ENCODE measurements at places on chromosomes 4 and X. TPM values are rescaled to one million over a fixed set of nuclear protein-coding genes. Genes with fewer than 3 reads are reported as not detected.

Gene APELA
- total RNA-seq: 2.3 TPM

DNA sequence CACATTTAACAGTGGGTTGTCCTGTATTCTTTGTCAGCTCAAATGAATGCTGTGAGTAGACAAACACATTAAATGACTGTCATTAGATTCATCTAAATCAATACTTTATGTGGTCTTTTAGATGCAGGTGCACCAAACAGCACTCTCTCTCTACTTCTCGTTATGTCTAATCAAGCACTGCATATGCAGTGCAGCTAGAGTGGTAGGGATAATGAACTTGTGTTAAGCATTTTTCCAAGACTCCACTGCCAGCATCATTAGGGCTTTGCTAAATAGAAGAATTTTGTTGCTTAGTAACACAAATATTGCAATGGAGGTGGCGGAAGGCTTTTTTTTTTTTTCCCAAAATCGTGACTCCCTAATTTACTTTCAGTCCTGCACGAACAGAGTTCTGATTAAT is 447.0 kb upstream of the GALNT7 start:
- H3K27ac ChIP-seq: no peak overlapping the region
- no peak overlapping the region for H3K4me3 ChIP-seq
- no peaks in the 10 kb centered on the region for H3K36me3 ChIP-seq
- DNase-seq: no peak
- no peaks in the 10 kb centered on the region for H3K4me1 ChIP-seq

DNA sequence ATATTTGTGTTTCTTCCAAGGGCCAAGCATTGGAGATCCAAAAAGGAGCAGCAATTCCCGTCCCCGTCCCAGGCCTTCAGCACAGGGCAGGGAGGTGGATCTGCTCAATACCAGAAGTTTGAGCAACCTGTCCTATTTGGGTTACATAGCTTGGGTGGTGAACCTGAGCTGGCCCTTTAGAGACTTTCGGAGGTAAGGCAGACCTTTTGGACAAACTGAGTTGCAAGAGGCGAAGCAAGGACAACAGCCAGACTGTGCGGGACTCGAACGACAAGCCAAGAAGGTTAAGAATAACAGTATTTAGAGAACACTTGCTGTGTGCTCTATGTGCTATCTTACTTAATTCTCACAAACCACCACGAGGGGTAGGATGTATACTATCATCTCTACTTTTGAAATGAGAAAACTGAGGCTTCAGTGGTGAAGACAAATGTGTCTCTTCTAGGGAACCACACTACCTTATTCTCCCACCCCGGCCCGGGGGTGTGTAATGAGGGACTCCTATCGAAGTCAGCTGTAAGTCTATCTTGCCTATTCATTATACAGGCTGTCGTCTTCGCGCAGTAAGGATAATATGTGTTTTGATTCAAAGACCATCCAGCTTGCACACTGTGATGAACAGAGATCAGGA is 1.3 kb downstream of the NOP14 start:
- DNase-seq: no peak
- peaks cover 8% of the 10 kb centered on the region for H3K4me1 ChIP-seq
- peaks cover 8% of the 10 kb centered on the region for H3K36me3 ChIP-seq
- peak overlapping the region; percentile 93 for H3K27ac ChIP-seq

- H3K27ac ChIP-seq: no peak overlapping the region
- H3K36me3 ChIP-seq: no peaks in the 10 kb centered on the region
- no peaks in the 10 kb centered on the region for H3K4me1 ChIP-seq
- DNase-seq: peak; percentile 21
Measured at GRCh38 chrX:103396186-103396585, 19.8 kb downstream of the BEX3 start.

DNA sequence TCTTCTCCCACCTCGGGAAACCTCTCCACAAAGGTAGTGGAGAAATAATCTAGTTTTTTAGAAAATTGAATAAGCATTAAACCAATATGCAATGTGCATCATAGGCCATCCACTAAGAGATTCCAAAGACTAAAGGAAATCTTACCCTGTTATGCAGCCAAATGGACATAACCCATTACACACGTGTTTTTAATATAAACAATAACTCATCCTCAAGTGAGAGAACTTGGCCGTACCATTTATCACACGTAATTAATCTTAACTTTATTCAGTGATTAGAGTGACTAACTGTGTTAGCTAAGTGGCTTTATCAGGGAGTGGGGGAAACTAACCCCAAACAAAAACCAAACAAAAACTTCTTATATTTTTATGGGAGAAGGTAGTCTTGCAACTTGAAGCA is 57.8 kb downstream of the AFM start:
- DNase-seq: no peak
- H3K36me3 ChIP-seq: no peaks in the 10 kb centered on the region
- no peaks in the 10 kb centered on the region for H3K27me3 ChIP-seq
- H3K4me1 ChIP-seq: no peaks in the 10 kb centered on the region

Gene NOX1
- 3.1 TPM for total RNA-seq

Gene CYSLTR1
- total RNA-seq: not detected

DNA sequence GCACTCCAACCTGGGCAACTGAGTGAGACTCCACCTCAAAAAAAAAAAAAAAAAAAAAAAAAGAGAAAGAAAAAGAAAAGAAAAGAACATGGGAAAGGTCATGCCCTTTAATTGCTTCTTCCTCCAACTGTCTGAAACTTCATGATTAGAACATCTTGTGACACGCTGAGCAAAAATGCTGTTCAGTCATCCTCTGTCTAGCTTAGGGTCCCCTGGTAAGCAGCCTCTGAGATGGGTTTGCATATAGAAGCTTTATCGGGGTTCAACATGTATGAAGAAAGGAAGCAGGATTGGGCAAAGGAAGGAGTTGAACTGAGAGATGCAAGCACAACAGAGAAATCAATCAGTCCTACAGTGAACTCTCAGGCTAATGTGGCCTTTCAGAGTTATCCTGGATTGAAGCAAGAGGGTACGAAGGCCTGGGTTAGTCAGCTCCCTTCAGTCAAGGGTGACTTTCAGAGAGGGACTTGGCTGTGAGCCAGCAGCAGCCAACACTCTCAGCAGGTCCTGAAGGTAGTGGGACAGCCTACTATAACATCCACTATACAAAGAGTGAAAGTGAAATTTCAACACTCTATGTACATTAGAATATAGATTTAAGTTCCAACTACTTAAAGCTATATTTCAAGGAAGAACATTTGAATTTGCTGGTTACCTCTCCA is 11.4 kb downstream of the MAOB start:
- no peak overlapping the region for H3K27ac ChIP-seq
- no peak for DNase-seq
- H3K4me1 ChIP-seq: no peaks in the 10 kb centered on the region
- H3K4me3 ChIP-seq: no peak overlapping the region
- no peaks in the 10 kb centered on the region for H3K27me3 ChIP-seq

DNA sequence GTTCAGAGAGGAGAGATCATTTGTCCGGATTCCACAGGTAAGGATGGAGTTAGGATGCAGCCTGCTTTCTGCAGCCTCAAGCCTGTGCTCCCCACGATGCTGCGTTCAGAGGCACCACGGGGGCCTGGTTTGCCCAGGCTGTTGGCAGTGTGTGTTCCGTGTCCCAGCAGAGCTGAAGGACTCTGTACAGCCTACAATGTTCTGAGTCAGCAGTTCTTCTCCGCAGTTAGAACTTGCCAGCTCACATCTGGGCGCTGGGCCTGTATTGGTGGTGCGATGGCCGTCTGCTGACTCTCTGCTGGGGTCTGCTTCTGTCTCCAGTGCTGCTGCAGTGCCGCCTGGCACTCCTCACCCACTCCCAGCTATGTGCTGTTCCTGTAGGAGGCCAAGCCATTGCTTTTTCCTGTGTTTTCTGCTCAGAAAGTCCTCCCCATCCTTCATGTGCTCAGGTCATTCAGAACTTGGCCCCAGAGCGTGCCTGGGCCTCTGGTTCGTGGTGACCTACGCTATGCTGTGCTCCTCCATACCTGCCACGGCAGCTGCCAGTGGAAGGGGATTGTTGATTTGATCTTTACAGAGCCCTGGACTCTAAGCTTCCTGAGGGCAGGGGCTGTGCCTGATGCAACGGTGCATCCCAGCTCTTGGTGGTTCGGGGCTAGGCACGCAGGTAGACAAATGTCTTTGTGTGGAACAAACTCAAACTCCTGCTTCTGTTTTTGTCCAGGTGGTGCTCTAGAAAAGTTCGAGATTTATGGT is 42.6 kb upstream of the TADA2B start:
- no peak overlapping the region for H3K4me3 ChIP-seq
- DNase-seq: no peak
